ENCODE measurements at places on chromosomes 2 and 18.

DNA sequence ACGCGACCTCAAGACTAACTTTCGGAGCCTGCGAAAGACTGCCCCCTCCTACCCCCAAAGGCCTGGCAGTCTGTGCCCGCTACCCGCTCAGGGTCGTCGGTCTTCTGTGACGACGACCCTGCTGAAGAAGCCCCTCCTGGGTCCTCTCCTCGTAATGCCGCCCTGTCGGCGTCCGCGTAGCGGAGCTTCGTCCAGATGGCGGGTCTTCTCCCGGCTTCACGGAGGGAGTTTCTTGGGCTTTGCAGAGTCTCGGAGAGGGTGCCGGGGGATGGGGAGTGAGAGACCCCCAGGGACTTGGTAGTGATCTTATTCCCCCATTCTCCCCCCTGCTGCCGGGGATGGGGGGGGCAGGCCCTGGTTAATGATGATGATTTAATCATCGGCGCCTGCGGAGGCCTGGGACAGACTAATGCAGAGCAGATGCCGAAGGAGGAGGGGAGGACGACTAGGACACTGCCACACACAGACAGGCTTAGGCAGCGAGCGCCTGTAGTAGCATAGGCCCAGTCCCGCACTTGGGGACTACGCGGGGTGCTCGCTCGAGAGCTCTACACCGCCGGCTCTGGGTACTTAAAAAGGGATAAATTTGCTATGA is 528 bp upstream of the PCGF1 start:
- DNase-seq = no peak

DNA sequence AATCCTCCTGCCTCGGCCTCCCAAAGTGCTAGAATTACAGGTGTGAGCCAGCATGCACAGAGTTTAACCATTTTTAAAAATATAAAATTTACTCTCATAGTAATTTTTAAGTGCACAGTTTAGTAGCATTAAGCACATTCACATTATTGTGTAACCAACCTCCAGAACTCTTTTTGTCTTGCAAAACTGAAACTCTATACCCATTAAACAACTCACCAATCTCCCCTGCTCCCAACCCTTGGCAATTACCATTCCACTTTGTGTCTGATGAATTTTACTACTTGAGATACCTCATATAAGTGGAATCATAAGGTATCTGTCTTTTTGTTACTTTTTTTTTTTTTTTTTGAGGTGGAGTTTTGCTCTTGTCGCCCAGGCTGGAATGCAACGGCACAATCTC is 112.5 kb downstream of the BMPR2 start:
- no peak for DNase-seq

DNA sequence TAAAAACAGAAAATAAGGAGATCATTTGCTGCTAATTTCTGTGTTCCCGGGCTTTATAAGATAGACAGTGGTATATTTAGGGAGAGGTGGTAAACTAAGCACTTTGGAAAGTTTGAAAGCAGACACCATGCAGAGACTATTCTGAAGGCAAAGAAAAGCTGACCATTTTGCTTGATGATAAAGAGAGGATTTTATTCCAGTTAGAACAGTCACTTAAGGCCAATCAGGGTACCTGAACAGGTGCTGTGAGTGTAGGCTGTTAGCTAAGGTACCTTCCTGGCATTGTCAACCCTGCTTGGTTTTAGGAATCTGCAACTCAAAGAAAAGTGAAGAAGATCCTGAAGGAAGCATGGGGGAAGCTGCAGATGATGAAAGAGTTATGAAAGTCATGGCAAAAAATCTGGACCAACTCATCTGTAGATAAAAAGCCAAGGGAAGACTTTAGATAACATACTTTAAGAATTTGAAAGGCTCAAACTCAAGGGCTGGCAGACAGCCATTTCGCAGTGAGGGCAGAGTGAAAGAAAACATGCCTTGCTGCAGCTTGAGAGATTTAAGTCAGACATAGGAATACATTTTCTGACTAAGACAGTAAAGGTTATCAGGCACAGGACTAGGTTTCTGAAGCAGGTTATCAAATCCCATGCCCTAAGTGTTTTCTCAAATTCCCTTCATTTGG is 80.1 kb upstream of the ARL5A start:
- DNase-seq = no peak

DNA sequence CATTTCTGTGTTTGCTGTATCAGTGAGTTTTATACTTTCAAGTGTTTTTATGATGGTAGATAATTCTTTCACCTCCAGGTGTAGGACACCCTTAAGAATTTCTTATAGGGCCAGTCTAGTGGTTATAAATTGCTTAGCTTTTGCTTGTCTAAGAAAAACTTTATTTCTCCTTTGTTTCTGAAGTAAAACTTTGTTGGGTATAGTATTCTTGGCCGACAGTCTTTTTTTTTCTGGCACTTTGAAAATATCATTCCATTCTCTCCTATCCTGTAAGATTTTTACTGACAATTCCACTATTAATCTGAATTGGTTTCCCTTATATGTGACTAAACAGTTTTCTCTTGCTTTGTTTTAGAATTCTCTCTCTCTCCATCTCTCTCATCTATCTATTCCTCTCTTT is 118.7 kb upstream of the LRRTM4 start:
- no peak for DNase-seq

- no peak for DNase-seq
Measured at GRCh38 chr2:147758821-147759220, 86.0 kb upstream of the ACVR2A start.

- DNase-seq = no peak
Measured at GRCh38 chr18:74942319-74942910, 266.5 kb downstream of the PTGR3 start.

GRCh38 chr2:50491541-50492476 is 540.1 kb downstream of the NRXN1 start:
- DNase-seq = no peak

Measured in esophagus squamous epithelium (tissue), 5 donors.